ENCODE measurements at places on chromosomes 7 and 10.

DNA sequence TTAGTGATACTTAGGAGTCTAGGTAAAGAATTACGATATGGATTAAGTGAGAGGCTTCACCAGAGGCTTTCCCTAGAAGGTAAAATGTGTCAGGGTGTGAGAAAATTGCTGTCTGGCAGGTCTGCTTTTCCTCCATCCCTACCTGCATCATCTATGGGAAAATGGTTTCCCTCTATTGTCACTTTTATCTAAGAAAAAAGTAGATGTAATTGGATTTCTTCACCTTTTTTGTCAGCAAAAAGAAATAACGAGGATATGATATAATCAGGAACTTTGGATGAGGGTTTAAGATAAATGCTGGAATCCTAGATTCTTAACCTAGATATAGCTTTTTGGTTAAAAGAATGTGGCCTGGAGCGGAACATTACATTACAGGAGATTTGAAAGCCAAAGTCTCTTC, 146.1 kb downstream of the MAGI2 start:
- DNase-seq, result no peak

- no peak for DNase-seq
Measured at GRCh38 chr10:4983615-4984216, 19.9 kb downstream of the AKR1C2 start.

GRCh38 chr7:43612599-43613589, 30.0 kb downstream of the STK17A start:
- peak; percentile 59 for DNase-seq

GRCh38 chr10:70459774-70460490, 18.5 kb upstream of the NODAL start:
- DNase-seq, result no peak

DNA sequence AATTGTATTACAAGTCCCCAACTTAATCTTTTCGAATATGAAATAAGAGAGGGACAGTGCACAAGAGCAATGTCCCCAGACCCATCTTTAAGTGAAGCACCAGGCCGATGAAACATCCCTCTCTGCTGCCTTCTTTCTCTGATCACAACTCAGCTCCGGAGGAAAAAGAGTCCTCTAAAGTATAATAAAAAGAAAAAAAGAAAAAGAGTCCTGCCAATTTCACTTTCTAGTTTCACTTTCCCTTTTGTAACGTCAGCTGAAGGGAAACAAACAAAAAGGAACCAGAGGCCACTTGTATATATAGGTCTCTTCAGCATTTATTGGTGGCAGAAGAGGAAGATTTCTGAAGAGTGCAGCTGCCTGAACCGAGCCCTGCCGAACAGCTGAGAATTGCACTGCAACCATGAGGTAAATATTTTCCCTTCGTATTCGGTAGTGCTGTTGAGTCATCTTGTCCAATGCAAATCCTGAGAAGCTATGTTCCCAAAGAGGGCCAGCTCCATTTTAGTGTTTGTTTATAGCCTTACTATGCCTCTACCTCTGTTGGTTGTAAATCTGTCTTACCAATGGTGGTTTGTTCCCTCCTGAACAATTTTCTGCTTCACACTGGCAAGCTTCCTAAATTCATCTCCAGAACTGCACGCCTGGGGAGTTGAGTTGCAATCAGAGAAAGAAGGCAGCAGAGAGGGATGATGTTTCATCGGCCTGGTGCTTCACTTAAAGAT, at the start of gene IFIT2:
Gene IFIT2 (plus strand): TSS at position 326 of the 725 bp plus-strand sequence. CDS start 78 bp downstream, at position 404.
- peak; percentile 77 for DNase-seq

- DNase-seq, result no peak
Measured at GRCh38 chr10:61001731-61002122, 57.7 kb upstream of the RHOBTB1 start.

- no peak for DNase-seq
Measured at GRCh38 chr10:18010050-18010449, 58.3 kb downstream of the SLC39A12 start.

GRCh38 chr10:80582286-80582960, 44.7 kb downstream of the SH2D4B start:
- DNase-seq, result no peak

GRCh38 chr10:117900280-117900679, 146.5 kb downstream of the RAB11FIP2 start:
- DNase-seq, result no peak

DNA sequence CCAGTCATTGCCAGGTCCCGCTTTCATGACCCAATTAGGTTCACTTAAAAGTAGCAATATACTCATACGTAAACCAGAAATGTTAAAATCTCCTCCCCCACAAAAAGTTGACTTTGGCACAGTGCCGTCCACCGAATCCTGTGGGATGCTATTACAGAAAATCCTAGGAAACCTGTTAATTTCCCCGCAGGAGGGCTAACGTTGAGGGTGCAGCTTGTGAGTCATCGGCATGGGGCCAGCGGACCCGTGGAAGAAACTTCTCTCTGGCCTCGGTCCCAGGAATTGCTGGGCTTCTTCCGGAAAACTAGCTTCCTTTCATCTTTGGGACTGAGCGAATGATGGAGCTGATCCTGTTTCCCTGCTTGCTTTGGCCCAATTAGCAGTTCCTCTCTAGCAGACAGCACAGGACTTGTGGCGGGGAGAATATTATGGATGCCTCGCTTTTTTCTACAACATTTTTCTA, 13.5 kb downstream of the CRYGN start:
- no peak for DNase-seq

GRCh38 chr10:127346604-127347003, 150.2 kb upstream of the INSYN2A start:
- DNase-seq, result peak; percentile 58

DNA sequence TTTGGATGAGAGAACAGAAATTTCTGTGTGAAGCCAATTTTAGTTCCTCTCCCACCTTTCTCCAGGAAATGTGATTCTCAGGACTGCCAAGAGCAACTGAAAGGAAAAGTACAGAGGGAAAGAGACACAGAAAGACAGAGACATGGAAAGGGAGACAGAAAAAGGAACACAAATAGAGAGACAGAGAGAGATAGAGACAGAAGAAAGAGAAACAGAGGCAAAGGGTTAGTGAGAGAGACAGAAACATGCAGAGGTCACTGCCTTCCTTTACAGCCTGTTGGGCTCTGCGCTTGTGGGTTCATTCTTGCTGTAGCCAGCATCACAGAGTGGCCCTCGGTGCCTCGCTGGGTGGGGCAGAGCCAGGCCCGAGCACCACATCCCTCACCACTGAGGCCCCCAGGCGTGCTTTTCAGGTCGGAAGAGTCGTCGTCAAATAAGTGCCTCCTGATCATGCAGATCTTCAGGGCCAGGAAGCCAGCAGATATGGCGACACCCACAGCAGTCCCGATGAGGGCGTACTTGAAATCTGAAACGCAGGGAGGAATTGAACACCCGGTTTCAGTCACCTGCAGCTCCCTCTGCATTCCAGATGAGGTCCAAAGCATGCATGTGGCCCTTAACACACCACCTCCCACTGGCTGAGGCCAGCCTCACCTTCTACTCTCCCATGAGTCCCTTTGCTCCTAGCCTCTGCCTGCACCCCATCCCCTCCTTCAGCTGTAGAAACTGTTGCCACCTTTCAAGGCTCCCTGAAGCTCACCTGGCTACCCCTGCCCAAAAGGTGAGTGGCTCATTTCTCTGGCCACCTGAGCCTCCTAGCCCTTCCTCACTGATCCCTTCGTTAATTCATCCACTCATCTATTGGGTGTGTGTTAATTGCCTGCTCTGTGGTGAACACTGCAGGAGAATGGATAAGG, 21.4 kb downstream of the TMEM273 start:
- DNase-seq, result no peak

DNA sequence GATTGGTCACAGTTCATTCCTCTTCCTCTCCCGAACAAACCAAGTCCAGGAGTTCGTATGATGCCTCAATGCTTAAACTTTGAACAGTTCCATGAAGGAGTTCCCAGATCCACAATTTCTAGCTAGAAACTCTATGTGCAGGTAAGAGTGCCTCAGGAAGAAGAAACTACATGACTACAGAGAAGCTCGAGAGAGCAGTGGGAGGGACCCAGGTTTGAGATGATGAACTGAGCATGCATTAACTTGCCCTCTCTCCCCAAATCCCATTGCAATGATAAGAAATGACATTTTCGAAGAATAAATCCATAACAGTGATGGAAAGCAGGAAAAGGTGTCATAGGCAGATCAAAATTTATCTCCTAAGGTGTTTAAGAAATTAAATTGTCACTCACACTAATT, 140.6 kb upstream of the JCAD start:
- no peak for DNase-seq

DNA sequence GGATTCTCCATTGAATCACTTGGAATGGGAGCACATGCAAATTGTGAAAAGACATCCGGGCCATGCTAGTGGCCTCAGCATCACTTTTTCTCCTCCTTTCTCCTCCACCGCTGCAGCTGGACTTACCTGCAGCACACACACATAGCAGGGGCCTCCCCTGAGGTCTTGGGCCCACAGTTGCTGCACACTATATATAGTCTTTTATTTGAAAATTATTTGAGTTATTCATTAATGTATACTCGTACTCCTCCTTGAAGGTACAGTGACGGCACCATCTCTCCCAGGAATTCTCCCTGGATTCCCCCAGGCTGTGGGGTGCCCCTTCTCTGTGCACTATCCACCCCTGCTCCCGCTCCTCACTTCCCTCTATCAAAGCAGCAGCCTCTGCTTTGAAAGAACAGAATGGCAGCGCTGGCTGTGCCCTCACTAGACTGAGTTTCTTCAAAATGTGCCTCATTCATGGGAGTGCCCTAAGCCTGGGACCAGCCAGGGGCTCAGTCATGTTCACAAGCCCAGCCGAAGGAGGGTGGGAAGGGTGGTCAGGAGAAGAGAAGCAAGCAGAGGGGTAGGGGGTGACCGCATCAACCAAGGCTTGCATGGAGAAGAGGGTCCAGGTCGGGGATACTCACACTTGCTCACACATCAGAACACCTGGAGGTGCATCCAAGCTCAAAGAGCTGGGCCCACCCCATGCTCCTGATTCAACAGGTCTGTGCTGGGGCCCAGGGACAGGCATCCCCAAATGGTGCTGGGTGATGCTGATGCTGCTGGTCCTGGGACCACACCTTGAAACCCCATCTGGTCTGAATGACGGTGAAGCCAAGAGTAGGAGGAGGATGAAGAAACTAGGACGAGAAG, 156.2 kb upstream of the ZMIZ1 start:
- no peak for DNase-seq

DNA sequence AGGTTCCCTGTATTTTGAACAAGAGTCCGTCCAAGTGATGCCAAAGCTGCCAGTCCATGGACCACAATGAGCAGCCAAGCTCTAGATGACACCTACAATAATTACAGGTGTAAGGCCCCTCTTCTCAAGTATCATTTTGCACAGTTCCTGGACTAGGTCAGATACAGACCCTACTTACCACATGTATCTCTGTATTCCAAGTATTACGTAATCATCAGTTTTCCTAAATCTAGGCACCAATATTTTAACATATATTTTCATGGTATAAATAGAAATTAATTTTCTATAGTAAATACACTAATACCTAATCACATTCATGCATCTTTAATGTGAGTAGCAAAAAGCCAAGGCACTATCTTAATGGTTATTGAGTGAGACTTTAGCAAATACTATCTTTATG, 157.0 kb upstream of the PRSS1 start:
- no peak for DNase-seq

DNA sequence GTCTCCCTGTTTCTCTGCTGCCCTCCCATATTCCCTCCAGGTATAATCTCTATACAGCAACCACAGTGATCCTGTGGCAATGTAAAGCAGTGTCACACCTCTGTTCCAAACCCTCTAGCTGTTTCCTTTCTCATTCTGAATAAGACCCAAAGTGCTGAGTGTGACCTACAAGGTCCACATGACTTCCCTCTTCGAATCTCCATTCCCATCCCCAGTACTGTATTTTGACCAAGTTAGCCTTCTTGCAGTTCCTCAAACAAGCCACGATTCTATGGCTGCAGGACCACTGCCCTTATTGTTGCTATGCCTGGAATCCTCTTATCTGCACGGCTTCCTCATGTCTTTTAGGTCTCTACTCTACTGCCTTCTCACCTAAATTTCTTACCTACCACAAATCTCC, 291.9 kb downstream of the DOCK4 start:
- no peak for DNase-seq

DNA sequence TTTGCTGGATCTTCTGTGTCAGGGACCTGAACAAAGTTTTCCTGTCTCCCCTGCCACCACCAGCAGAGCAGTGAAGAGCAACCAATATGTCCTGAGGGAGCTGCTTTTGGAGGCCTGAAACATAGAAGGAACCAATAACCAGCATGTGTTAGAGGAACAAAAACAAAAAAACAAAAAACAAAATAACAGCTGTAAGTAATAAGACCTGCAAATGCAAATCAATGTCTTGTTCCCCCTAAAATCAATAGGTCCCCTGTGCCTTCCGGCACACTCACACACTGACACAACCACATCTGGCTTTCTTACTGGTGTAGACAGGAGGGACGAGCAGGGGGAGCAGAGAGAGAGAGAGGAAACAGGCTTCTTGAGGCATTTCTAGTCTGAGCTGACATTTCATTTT, 94.1 kb downstream of the NRG3 start:
- DNase-seq, result no peak

DNA sequence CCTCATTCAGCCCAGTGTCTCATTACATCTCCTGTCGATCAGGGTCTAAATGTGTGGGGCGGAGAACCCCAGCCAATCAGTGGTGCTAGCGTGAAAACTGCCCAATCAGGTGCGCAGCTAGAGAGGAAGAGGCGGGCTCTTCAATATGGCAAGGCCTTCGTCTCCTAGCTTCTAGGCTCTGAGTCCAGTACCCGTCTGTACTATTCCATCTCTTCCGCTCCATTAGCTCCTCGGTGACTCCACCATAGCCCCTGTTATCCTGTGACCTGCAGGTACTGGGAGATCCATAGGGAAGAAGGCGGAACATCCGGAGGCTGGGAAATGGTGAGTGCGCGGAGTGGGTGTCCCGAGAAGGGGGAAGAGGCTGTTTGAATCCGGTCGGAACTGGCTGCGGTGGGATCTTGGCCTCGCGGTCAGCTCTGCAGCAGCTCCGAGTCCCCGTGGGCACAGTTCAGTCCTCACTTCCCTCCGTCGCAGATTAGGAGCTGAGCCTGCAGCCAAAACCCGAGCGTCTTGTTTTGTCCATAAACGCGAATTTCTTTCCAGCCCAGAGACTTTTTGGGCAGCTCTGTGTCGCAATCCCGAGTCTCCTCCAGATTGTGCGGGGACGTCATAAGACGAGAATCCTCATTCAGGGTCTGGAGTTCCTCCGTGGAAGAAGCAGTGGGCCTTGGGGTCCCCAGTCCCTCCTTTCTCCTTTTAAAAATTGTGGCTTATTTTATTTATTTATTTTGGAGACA, at the start of gene ZNF727:
Gene ZNF727 (plus strand): TSS at position 134 of the 740 bp plus-strand sequence. CDS start 188 bp downstream, at position 322.
- DNase-seq, result no peak

DNA sequence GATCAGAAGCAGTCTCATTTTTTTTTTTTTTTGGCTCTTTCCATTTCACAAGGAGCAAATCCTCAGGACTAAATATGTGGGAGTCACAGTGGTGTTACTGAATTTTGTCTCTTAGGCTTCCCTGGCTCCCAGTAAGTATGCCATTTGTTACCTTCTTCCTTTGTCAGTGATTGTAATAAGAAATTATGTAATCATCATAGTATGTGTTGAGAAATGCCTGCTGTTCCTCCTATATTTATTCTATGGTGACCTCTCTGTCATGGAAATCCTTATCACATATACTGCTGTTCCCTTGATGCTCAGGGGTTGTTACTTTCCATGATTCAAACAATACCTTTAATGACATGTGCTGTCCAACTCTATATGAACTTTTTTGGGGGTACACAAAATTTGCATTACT, 4.8 kb upstream of the OR9A4 start:
- no peak for DNase-seq

- no peak for DNase-seq
Measured at GRCh38 chr7:128240696-128241386, at the start of gene LEP. TSS of gene LEP (plus strand) at chr7:128241278. CDS start at chr7:128252019, 10,741 bp downstream.
